Central memory CD4-positive, alpha-beta T cell (primary cell): ENCODE measurements at places on chromosomes 1 and 21.

DNA sequence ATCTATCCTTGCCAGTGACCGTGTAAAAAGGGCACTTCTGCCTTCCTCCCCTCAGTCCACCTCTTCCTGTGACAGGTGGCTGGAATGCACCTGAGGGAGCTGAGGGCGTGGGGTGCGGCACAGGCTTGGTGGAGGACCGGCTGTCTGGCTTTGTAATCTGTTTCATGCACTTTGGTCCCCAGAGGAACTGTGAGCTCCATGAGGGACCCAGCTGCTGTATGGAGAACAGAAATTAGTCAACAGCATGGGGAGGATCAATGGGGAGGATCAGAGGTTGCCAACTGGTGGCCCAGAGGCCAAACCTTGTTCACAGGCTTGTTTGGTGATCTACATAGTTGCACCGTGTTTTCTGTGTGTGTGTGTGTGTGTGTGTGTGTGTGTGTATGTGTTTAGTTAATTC is 19.0 kb upstream of the LUZP1 start:
- no peak for DNase-seq

GRCh38 chr21:16058896-16059295 is 329.1 kb downstream of the USP25 start:
- DNase-seq = no peak

DNA sequence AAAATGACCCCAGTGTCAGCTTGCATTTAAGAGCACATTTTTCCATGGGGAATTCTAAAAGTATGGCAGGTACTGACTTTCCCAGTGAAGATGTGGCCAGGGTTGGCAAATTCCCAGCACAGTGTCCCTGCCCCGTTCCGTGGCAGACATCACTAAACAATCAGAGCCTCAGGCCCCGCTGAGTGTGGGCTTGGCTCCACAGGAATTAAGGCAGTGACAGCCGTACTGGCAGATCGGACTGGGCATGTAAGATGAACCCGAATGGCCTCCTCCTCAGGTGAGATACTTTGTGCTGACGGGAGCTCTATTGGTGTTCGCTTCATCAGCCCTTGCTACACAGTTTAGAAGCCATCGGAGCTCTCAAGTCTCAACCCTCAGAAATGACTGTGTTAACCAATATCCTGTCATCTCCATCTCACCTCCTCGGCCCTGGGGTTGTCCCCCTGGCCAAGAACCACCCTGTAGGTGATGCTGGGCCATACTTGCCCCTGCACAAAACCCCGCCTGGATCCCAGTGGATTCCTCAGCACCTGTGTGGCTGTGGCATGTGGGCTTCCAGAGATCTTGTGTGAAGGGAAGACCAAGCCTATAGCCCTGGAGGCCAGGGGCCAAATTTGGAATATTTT is 29.0 kb upstream of the ABCG1 start:
- no peak for DNase-seq

DNA sequence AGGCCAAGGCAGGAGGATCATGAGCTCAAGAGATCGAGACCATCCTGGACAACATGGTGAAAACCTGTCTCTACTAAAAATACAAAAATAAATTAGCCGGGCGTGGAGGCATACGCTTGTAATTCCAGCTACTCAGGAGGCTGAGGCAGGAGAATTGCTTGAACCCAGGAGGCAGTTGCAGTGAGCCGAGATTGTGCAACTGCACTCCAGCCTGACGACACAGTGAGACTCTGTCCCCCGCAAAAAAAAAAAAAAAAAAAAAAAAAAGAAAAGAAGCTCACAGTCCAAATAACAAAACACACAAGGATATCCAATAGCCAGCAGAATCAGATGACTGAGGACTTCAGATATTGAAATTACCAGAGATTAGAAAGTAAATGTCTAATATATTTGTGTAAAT is 11.8 kb downstream of the AHCTF1 start:
- no peak for DNase-seq

- no peak for DNase-seq
These were observed 1.3 kb downstream of the EDN2 start for GRCh38 chr1:41483001-41483850.

DNA sequence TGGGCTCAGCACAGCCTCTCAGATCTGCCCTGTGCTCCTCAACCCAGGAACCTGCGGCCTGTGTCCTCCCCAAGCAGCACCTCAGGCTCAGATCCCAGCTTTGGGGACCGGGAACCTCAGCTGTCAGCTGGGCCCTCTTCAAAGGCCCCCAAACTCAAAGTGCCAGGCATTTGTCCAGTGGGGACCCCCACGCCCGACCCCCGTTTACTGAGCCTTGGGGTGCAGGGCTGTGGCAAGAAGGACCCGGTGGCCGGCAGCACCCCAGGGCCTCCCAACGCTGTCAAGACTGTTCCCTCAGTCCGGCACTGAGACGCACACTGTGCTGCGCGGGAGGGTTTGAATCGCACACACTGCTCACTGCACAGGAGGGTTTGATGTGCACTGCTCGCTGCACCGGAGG is 35.0 kb downstream of the MORN1 start:
- DNase-seq = no peak

DNA sequence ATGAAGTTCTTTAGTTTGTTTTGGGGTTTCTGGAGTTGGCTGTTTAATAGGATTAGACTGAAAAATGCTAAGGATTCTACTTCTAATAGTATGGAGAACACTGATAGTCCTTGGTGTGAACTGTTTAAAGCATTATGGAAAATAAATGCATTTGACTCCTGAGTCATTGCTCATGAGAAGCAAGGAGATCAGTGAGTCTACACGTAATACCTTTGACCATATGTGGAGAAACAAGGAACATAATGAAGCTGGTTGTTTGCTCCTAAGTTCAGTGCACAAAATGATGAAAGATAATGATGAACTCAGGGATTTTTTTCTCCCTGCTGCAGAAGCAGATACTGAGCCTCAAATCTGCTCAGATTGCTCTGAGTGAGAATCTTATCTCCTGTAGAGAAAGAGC is 158.9 kb upstream of the COL11A1 start:
- DNase-seq = no peak
